Kasumi-1 (cell line): ENCODE measurements at places on chromosomes 4 and X.

GRCh38 chr4:153728660-153729059 lies 31.2 kb downstream of the RNF175 start:
- peak; percentile 54 for DNase-seq

- no peak for DNase-seq
Observed at GRCh38 chrX:20414066-20414465, 147.4 kb upstream of the RPS6KA3 start.

GRCh38 chr4:41476310-41476885 lies 61.6 kb upstream of the LIMCH1 start:
- DNase-seq: no peak

- no peak for DNase-seq
Observed at GRCh38 chr4:59704616-59705015, 1495.5 kb upstream of the ADGRL3 start.

DNA sequence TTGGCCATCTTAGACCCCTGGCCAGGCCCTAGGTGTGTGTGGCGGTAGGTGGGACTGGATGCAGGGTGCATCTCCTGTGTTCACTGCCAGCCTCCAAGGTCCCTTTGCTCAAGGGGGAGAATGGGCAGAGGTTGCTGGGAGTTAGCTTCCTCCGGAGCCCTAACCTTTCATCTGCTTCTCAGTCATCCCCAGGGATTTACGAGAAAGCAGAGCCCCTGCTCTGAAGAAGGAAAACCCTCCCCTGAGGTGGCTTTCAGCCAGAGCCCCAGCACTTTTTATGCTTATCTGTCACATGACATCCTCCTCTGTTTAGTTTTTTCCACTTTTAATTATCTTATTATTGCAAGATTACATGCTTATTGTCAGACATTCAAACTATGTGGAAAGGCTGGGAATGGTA lies 44.9 kb upstream of the DDX3X start:
- DNase-seq: no peak
